ENCODE measurements at places on chromosomes 16 and 17.

DNA sequence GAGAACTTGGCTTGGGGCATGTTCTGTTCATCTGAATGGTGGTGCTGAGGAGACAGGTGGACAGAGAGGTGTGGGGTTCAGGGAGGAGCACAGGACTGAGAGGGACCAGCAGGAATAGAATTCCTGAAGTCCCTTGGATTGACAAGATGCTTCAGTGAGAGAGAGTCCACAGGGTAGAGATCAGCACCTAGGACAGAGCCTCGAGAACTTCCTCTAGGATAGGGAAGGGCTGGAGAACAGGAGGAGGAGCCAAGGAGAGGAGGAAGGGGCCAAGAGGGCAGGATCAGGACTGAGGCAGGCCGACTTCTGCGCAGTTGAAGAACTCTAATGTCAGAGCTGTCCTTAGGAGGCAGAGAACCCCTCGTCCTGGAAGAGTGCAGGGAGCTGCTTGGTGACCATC, 138.4 kb downstream of the PRKCB start:
- DNase-seq, result no peak

DNA sequence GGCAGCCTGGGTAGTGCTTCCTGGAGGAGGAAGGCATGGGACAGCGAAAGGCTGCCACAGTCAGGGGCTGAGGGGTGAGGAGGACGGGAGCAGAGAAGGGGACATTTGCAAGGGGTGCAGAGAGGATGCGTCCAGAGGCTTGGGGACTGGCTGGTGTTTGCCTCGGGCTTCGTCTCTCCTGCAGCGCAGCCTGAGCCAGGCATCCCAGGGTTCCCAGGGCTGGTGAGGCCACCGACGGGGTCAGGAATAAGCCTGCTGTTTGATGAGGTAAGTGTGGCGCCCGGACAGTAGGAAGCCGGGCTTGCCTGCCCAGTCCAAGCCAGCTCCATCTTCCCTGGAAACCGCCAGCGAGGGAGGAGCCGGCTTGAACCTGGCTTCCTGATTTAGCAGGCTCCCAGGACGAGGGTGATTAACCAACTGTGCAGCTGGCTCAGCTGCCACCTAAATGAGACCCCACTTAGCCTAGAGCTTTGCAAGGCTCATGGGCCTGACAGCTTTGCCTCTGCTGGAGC, 47.8 kb downstream of the PITPNM3 start:
- no peak for DNase-seq

DNA sequence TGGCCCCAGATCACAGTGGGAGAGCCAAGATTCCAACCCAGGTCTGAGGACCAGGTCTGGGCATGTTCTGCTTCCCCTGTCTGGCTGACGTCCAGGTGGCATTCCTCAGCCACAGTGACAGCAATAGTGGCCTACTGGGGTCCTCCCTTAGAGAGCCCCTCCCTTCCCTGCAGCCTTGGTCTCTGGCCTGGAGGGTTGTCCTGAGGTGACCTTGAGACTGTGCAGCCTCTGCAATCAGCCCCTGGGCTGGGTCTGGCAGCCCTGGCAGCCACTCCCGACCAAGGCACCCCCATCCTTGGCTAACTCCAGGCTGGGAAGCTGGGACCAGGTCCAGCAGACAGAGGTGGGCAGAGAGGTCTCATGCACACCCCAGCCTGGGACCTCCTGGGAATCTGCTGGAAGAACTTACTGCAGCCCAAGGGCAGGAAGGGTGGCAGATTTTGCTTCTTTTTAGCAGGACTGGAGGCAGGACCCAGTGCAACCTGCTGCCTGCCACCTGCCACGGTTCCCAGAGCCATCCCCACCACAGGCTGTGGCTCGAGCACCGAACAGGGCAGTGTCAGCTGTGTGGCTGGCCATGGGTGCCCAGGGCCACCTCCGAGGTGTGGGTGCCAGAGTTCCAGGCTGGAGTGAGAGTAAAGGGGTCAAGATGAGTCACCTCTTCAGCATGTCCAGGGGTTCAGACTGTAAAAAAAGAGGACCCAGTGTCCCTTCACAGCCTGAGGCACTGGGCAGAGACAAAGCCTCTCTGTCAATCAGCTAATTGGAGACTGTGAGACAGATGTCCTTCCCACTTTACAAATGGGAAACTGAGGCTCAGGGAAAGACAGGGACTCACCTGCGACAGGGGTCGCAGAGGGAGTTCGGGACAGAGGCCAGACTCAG, 12.6 kb downstream of the GRB7 start:
- DNase-seq, result no peak

- no peak for DNase-seq
Measured at GRCh38 chr16:4194661-4195060, 47.2 kb downstream of the SRL start.

DNA sequence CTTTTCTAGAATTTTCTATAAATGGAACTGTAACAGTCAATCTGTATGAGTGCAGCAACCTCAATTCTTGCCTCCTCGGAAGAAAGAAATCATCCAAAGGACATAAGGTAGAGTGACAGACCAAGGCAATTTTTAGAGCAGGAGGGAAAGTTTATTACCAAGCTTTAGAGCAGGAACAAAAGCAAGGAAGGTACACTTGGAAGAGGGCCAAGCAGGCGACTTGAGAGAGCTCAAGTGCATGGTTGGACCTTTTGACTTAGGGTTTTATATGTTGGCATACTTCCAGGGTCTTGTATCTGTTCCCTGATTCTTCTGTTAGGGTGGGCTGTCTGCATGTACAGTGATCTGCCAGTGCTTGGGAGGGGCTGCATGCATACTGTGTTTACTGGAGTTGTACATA, 50.3 kb downstream of the SCNN1G start:
- no peak for DNase-seq

DNA sequence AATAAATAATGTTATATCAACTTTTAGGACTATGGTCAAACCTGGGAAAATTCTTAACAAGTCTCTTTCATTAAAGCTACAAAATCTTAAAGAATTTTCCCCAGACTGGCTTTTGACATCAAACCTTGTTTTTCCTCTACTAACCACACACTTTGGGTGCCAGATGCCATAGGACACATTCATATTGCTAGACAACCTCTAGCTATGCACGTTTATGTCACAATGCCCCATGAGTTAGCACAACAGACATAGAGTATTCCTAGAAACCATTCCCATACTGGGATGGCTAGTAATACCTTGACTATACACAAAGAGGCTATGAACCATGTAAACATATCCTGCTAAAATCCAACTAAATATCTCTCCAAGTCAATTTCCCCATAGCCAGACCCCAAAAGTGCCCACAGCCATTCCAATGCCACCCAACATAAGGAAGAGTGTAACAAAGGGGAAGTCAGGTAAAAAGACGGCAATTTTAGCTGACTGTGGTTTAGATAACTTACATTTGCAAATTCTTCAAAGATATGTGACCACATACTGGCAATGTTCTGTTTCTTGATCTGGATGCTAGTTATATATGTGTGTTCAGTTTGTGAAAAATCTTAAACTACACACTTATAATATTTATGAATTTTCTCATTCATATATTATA, 23.4 kb downstream of the SMURF2 start:
- peak; percentile 32 for DNase-seq

GRCh38 chr17:62824290-62825131, 16.4 kb upstream of the MARCHF10 start:
- DNase-seq, result peak; percentile 97

DNA sequence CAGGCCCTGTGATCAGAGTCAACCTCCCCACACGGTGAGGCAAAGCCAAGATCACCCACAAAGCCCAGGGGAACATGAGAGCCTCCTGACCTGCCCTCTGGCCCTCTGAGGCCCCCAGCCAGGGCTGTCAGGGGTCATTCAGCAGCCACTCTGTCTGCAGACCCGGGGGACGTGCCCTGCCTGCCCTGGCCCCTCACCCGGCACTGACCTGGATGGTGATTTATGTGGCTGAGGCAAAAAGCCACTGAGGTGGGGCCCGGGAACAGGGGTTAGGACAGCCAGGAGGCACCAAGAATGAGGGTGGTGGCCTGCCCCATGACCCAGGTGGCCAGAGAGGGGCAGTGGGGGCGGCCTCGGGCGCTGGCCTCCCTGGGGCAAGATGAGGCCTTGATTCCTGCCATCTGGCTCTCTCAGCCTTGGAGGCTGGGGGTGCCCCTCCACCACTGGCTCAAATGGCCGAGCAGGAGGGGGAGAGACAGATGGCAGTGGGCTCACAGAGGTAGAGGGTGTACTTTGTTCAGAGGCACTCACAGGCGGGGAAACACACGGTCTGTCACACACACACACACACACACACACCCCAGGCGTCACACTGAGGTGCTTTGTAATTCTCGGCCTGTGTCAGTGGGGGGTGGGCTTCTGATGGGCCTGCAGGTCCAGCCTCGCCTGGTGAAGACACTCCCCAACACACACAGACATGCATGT, 174.0 kb upstream of the GSE1 start:
- no peak for DNase-seq

- no peak for DNase-seq
Measured at GRCh38 chr16:56985962-56986360, 3.4 kb upstream of the NLRC5 start.

DNA sequence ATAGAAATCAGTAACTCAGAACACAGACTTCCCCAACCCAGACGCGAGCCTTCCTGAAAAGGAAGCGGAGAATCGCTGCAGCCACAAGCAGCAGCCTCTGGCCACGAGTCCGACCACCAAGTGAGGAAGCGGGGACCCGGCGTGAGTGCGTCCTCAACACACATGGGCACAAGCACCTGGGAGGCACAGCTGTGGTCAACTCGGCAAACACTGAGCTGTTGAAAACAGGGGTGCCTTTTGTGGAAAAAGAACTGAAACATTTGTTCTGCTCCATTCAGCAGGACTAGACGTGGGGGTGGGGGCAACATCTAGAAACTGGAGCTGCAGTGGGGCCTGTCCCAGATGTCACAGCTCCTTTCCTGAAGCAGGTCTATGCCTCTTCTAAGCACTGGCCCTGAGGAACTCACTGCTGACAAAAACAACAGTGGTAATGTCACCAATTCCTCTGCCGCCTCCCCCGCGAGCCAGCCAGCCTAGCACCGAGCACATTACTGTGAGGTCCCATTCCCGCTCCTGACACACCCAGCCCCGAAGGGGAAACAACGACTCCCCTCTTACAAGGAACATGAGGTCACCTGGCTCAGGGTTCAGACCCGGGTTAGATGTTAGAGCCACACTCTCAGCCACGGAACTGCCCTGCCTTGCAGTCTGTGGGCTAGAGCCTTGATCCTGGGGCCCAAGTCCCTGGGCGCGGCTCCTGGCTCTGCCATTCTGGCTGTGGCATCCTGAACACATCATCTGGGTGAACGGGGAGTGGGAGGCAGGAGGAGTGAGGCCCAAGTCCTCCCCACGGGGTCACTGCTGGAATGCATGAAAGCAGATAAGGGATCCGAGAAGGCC, 29.0 kb downstream of the KDM8 start:
- no peak for DNase-seq

GRCh38 chr16:4420505-4421105, 4.2 kb upstream of the CORO7 start:
- DNase-seq, result no peak

DNA sequence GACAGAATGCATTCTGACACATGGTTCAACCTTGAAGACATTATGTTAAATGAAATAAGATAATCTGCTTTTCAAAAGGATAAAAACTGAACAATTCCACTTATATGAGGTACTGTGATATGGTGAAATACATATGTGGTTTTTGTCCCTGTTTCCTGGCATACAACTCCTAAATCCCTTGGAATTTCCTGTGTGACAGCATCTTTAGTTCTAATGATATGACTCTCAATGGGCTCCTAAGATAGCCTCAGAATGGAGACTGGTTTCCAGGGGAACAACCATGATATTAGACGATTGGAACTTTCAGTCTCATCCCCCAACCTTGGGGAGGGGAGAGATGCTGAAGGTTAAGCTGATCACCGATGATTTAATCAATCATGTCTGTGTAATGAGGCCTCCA, 37.7 kb upstream of the PHLPP2 start:
- DNase-seq, result peak; percentile 16

DNA sequence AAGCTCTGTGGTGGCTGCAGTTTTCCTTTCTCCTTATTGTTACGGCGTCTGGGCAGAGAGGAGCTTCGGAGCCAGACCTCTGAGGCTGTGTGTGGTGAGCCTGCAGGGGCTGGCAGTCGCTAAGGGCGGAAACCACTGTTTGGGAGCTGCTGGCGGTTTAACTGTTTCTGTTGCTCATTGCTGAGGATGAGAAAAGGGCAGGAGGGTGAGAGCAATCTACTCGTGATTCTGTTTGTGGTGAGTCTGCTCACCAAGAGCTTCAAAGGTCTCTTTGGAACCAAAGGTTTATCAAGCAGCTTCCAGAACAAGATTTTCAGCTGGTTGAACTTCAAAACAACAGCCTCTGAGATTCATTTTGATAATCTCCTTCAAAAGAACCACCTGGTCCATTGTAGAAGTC, 143.9 kb downstream of the ANKFN1 start:
- peak; percentile 31 for DNase-seq

DNA sequence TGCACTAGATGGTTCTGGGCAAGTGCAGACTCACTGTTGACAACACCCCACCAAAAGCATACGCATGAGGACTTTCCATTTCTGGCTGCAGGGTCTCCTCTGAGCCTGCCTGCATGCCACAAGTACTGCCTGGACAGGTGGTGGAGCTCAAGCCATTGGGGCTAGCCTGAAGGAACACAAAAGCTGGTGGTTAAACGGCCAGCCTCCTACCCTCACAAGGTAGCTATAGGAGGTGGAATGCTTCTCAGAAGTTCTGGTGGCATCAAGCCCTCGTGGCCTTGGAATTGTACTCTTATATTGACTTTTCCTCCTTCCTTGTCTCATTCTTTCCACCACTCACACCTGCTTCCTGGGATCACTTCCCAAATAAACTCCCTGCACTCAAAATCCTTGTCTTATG, 56.6 kb upstream of the BCAR1 start:
- DNase-seq, result no peak

Measured in fibroblast of mammary gland (primary cell).